ENCODE measurements at places on chromosomes 4 and X.

- no peak for DNase-seq
These were observed 61.9 kb upstream of the MTM1 start for GRCh38 chrX:150506486-150506885.

GRCh38 chr4:181503687-181504390 lies 739.4 kb upstream of the TENM3 start:
- no peak for DNase-seq

DNA sequence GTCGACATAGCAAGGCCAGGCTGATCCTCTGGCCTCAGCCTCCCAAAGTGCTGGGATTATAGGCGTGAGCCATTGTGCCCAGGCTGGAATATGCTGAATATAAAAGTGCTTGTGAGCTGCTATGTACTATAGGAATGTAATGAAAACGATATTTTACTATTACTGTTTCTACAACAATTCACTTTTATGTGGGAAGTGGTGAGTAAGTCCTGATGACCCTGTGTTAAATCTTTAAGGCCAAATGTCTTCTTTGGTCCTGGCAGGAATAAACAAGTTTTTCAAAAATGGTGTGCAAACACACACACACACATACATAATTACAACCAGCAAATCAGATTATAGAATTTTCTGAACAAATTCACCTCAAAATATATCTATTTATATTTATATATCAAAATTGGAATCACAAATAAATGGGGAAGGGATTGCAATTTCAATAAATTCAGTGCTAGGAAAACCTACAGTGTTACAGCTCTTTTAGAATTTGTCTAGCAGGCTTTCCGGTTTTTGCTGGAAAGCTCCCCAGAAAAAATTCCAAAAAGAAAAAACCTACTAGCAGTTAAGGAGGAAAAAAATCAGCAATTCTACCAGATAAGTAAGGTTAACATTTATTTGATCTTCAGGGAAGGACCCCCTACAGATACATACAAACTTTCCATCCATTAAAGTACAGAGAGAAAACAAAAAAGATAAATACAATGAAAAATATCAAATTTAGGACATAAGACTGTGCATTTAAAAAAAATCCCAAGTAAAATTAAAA lies 17.9 kb downstream of the SMIM14 start:
- DNase-seq = no peak

DNA sequence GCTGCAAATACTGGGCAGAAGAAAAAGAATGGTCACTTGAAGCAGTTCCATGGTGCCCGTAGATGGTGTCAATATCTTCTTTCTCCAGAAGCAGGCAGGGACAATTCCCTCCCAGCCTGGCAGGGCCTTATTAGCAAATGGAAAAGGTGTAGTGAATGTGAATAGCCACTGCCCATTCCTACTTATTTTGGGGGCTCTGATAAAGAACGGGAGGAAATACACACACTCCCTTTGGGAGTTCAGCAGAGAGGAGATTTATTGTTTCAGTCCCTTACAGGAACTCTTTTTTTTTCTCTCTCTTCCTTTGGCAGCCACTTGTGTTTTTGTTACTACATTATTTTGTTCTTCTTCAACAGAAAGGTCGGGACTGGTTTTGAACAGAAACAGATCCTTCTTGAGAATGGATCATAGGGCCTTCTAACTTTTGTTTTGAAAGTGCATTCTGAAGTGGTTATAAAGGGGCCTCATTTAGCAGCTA lies at the start of gene EMCN:
Gene EMCN (minus strand): TSS at position 159 of the 478 bp plus-strand sequence. CDS start 108 bp downstream, at position 51.
- DNase-seq = no peak

DNA sequence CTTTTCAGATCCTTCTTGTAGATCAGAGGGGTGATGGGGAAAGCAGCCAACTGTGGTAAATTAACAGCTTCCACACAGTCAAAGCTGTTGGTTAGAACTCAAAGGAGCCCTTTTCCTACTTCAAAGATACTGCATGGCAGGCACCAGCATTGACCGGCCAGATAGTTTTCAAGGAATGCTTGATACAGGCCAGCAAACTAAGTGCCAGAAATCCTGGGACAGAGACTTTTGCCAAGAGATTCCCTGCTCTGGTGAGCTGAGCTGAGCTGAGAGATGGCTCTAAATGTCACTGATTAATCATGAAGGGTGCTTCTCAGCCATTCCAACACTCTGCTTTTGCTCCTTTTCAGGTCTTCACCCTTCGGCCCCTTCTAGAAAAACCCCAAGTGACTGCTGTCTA lies 131.6 kb upstream of the MED14 start:
- no peak for DNase-seq
